Muscle of leg (tissue), 16 donors: ENCODE measurements at places on chromosomes 4 and X. TPM values are rescaled to one million over a fixed set of nuclear protein-coding genes. Genes with fewer than 3 reads are reported as not detected.

GRCh38 chrX:42085836-42086235 is 162.5 kb upstream of the CASK start:
- DNase-seq = no peak

DNA sequence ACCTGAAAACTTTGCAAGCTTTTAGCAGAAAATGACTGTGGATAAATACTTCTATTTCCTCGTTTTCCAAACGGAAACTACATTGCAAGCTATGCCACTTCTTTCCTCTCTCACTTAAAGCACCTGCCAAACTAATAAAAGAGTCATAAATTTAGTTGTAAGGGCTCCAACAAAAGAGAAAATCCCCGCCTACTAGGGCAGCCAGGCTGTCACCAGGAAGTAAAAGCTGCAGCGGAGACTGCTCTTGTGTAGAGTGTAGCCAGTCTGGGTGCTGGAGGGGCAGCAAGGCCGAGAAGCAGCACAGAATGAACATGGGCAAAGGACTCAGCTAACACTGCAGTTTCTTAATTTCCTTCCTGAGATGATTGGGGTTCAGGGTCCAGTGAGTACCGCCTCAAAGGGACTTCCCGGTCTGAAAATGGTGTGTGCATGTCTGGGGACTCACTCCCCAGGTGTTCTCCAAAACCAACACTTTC is 89.3 kb upstream of the MAML3 start:
- DNase-seq = peak; percentile 66

GRCh38 chr4:28490669-28491068 is 1630.0 kb downstream of the STIM2 start:
- DNase-seq = no peak

DNA sequence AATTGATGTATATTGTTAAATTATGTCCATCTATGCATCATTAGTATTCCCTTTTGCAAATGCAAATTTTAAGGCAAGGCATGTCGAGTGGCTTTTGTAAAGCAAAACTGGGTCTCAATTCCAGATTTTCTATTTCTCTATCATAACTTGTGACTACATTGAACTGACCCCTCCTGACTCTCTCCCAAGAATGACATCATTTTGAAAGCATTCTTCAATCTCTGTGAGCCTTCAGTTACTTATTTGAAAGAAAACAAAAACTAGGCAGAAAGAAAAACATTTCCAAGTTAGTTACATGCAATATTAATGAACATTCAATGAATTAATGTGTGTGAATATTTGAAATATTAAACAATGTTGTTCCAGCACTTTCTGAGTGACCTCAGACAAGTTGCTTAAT is 314.3 kb upstream of the CLNK start:
- DNase-seq = peak; percentile 84

GRCh38 chr4:67983333-67983732 is 20.0 kb upstream of the TMPRSS11A start:
- no peak for DNase-seq

GRCh38 chr4:126051689-126052424 is 737.1 kb downstream of the FAT4 start:
- peak; percentile 98 for DNase-seq

DNA sequence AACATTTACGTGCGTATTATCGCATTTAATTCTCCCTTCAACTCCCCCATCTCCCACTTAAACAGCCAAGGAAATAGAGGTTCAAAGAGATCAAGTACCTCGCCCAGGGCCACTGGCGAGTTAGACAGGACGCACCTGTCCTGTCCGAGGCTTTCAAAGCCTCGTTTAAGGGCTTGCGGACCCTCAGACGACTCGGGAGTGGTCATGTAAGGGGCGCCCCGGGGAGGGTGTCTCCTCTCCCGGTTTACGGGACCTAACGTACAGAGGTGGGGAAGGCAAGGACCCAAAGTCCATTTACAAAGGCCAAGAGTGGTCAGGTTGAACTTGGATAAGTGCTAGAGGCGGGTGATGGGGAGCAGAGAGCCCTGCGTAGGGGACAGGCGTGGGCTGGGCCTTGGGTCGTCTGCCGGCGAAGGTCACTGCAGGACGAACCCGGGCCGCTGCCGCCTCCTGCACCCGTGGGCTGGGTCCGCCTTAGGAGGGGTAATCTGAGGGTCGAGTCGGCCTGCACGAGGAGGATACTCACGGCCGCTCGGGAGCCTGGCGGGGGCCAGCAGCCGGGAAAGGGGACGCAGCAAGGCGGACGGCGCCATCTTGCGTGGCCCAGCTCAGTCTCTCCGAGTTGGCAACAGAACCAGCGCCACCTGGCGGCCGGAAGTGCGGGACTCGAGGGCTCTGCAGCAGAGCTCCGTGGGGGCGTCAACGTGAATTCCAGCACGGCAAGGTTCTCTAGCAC is 5.9 kb upstream of the NAA15 start:
- peak; percentile 97 for DNase-seq

DNA sequence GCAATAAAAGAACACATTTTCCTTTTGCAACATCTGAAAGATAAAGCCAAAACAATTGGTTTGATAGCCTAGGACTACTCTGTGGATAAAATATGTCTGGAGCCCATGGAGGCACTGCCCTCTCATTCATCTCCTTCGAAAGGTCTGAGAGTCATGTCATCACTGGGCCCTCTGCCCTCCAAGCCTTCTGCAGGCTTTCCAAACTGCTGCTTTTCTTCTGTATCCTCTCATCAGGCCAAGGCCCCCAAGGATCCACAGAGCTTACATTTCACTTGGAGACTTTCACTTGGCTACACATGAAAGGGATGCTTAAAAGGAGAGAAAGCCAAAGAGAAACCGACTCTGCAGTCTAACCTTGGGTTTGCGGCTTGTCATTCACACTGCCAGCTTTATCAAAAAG is 109.9 kb downstream of the SH3RF1 start:
- peak; percentile 79 for DNase-seq

GRCh38 chrX:135516376-135516775 is 4.1 kb upstream of the INTS6L start:
- no peak for DNase-seq

- DNase-seq = peak; percentile 88
These were observed 8.0 kb downstream of the IGFBP7 start for GRCh38 chr4:57102050-57102624.

- no peak for DNase-seq
These were observed 28.2 kb downstream of the APOO start for GRCh38 chrX:23879380-23880090.

DNA sequence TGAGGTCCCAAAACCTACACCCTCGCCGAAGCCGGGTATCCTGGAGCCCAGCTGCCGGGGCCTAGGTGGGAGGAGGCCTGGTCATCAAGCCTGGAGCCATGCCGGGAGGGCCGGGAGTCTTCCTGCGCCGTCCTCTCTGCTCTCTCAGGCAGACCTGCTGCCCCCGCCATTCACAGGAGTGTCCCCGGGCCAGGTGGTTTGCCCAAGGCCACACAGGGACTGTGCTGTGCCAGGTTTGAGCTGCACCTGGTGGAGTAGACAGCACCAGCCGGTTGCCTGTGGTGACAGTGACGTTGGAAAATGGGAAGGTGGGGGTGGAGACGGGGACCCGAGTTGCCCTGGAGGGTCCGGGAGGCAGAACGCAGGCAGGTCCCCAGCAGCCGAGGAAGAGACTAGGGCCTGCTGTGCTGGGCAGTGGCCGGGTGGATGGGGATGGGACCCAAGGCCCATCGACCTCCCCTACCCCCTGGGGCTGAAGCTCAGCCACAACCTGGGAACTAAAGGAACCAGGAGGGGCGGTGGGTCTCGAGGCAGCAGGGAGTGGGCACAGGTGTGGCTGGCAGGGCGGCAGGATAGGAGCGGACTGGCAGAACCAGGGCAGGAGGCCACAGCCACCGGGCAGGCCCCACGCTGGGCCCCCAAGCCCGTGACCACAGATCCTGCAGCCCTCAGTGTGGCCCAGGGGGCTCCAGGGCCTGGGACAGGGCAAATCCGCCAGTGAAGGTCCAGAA is 9.5 kb downstream of the DOK7 start:
- DNase-seq = no peak

GRCh38 chr4:83692028-83692427 is 156.1 kb downstream of the GPAT3 start:
- DNase-seq = no peak

- peak; percentile 65 for DNase-seq
These were observed 138.4 kb downstream of the CBR4 start for GRCh38 chr4:168871632-168872031.

The ZBTB49 gene
- polyA plus RNA-seq = 4.5 TPM

The PAGE4 gene
- polyA plus RNA-seq = not detected

The SUPT20HL1 gene
- 0.26 TPM for polyA plus RNA-seq

The PAK3 gene
- polyA plus RNA-seq = 12.3 TPM

The CPZ gene
- polyA plus RNA-seq = 9.2 TPM

The SLBP gene
- polyA plus RNA-seq = 40.0 TPM

The USP27X gene
- 3.0 TPM for polyA plus RNA-seq

The JCHAIN gene
- polyA plus RNA-seq = 1.6 TPM

The VCX gene
- not detected for polyA plus RNA-seq

The GLRA2 gene
- 0.15 TPM for polyA plus RNA-seq
